Stimulated activated CD4-positive, alpha-beta T cell treated with anti-CD3 and anti-CD28 coated beads, Interleukin-15, amount 100 ng/mL, for 48 hours (primary cell): ENCODE measurements at places on chromosomes 11 and 22.

DNA sequence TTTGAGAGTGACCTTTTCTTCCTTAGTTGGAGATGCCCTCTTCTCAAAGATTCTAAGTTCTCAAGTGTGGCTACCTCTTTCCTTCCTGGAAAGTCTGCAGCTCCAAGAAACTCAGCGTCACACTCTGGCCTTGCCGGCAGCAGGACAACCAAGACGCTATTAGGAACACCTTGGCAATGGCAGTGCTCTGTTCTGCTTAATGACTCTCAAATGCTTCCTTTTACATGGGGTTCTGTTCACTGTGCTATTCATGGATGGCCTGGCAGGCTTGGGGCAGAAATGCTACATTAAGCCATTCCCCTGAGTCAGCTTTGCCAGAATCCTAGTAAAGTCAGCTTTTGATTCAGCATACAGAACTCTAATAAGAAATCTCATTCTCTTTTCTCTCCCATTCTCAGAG is 25.9 kb downstream of the LARGE2 start:
- DNase-seq, result no peak

DNA sequence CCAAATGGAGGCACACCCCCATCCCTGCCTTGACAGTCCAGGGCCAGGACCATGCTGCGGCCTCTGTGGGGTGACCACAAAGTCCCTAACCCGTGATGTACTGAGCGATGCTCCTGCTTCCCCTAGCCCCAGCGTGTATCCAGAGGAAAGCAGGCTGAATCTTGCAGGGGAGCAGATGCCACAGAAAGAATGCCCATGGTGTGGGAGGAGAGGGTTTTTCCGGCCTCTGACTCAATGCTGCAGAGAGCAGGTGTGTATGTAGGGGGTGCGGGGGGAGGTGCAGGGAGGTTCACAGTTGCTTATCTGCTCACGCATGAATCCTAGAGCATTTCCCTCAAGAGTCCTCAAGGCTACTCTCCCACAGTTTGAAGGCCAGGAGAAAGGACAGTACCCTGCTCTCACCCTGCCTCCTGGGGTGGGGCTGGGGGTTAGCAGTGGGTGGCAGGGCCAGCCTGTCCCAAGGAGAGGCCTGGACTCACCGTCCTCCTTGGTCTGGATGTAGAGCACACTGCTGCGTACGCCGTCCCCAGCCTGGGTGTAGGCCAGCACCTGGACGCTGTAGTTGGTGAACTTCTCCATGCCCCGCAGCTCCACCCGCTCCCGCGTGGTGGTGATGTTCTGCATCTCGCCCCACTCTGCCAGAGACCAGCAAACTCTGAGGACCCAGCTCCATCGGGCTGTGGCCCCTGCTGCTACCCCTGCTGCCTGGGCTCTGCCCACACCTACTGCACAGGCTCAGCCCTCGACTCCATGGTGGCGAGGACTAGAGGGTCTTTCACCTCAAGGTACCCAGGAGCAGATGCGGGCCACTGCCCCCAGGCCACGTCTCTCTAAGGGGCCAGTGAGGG is 130.8 kb downstream of the CEP164 start:
- no peak for DNase-seq

DNA sequence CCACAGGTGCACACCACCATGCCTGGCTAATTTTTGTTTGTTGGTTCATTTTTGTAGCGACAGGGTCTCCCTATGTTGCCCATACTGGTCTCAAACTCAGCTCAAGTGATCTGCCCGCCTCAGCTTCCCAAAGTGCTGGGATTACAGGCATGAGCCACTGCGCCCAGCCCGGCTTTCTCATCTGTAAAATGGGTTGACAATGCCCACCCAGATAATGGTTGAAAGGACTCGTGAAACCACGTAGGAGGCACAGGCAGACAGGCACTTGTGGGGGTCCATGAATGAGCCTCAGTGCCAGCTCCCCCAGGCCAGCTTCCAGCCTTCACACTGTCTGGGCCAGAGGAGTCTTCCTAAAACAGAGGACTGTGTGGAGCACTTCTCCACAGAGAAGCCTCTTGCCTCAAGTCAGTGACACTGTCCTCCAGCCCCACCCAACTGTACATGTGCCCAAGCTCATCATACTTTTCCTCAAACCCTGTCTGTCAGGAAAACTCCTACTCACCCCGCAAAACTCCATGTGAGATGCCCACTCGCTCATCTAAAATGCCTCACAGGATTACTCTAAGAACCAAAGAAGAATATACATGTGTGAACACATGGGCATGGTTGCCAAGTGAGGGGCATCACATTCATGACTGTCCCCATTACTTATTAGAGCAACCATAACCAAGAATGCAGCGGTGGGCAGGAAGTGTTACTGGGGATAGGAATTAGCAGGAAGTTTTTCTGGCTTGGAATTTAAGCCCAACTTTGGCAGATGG is 32.1 kb upstream of the WNT7B start:
- no peak for DNase-seq

GRCh38 chr22:30425616-30426387 is at the start of gene MTFP1:
Gene MTFP1 (plus strand): TSS chr22:30425768. CDS start chr22:30425880, 112 bp downstream.
- DNase-seq, result no peak

DNA sequence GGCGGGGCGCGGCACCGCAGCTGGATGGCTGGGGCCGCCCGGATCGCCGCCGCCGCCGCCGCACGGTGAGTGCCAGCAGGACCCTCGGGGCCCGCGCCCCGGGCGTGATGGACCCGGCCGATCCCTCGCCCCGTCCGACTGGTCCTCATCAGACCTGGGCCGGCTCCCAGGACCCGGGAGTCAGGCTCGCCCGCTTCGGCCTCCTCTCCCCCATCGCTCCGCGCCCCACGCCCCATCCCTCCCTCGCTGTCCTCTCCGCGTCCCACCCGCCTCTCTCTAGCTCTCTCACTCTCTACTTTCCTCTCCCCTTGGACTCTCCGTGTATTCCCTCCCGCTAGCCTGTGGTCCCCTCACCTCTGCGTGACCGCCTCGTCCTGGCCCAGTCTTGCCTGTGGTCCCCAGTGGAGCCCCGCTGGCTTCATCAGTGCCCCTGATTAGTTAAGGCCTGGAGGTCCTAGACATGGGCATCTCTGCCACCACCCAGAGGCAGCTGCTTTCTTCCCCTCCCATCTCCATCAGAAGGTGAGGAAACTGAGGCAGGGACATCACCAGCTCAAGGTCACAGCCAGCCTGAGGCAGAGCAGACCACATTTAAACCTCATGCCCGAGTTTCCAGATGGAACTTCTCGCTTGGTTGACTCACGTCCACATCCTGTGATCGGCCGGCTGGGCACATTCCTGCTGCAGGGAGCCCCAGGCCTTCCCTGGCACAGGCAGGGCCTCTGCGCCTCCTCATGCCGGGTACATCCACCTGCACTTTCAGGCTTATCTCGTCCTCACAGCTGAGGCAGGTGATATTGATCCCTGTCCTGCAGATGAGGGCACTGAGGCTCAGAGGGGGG is 429 bp downstream of the SLC39A13 start:
- no peak for DNase-seq

GRCh38 chr11:57283231-57283990 is 41.3 kb downstream of the TNKS1BP1 start:
- DNase-seq, result no peak

DNA sequence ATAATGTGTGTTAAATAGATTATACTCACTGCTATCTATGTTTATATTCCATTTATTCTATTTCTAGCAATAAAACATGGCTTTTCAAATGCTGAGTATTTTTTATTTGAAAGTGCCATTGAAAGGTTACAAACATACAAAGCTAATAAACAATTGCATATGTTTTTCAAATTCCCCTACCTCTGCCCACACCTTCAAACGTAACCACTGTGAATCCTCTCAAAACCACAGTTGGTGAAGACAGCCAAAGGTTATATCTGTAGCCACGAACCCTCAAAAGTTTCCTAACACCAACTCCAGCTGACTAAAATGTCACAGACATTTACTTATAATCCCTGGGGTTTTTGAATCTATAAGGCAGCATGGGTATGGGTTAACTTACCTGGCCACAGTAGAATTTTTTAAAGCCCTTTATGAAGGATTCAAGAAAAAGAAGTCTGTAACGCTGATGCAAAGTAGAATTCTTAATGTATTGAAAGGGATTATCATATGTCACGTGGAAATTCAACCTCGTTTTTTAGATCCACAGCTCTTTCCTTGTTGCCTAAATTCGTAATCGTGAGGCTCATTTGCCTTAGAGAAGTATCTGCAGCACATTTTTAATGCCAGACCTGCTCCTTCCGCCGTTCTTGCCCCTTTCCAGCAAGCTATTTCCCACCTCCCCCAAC is 122.5 kb upstream of the ZC3H12C start:
- no peak for DNase-seq

DNA sequence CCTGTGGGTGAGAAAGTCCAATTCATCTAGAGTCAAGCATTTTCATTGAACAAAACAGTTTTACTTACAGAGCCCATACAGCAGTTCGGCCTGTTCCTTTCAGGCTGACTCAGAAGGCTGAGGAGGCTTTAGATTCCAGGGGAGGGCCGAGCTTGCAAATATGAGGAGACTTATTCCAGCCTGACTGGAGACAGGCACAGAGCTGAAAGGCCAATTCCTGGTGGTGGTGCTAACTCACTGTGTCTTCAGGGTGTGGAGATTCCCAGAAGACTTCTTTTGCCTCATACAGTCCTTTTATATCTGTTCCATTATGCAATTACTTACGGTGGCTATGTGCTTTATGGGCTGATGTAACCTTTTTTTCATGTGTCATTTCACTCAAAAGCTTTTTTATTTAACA is at the start of gene OR51E2:
Gene OR51E2, minus strand, starts transcription at position 269 of the 400 bp plus-strand sequence. CDS start 15,142 bp downstream, outside the sequence.
- DNase-seq, result no peak

GRCh38 chr11:18853086-18853720 is 61.6 kb upstream of the PTPN5 start:
- DNase-seq, result no peak

DNA sequence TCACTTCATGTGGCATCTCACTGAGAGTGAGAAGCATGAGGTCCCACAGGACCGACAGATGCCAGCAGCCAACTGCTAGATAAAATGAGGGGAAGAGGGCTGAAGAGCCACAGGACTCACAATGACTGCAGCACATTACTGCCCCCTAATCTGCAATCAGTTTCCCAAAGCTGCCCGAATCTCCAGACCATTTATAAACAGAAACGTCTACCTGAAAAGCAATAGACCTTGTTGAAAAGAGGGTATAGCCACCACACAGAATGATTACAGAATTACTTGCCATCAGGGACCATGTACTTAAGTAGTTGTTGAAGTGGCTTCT is 12.4 kb upstream of the TEF start:
- no peak for DNase-seq

DNA sequence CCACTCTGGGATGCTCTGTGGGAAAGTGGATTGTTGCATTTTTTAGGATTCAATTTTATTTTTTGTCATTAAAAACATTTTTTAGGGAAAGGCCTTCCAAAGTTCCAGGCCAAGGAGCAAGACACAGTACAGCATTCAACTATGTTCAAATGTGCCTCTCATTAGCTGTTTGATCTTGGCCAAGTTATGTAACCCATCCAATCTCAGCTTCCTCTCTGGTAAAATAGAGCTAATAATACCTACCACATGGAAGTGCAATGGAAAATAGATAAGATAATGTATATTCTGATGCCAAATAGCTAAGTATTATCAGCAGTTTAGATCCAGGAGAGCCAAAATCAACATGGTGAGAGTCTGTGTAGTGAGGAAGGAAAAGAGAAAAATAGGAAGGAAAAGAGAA is 220.3 kb upstream of the SESN3 start:
- DNase-seq, result no peak

- DNase-seq, result no peak
Measured at GRCh38 chr11:60124802-60125432, 36.5 kb downstream of the MS4A2 start.

GRCh38 chr22:27494785-27495184 is 306.8 kb downstream of the MN1 start:
- no peak for DNase-seq

GRCh38 chr11:110093407-110094297 is 460 bp downstream of the ZC3H12C start:
- DNase-seq, result no peak

DNA sequence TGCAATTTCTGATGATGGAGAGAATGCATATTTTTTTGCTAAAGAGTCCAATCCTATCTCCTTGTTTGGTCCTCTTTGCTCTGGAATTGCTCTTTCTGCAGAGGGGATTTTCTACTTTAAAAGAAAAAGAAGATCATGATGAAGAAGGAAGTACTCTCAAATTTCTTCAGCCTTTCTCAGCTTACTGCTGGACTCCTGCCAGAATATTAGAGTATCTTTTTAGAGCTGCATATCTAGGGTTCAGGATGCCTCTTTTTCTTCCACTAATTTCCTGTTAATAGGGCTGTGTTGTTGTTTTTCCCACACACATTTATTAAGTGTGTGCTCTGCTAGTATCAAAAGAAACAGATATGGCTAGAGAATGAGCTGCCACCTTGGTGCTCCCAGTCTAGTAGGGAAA is 18.2 kb downstream of the UBASH3B start:
- no peak for DNase-seq

DNA sequence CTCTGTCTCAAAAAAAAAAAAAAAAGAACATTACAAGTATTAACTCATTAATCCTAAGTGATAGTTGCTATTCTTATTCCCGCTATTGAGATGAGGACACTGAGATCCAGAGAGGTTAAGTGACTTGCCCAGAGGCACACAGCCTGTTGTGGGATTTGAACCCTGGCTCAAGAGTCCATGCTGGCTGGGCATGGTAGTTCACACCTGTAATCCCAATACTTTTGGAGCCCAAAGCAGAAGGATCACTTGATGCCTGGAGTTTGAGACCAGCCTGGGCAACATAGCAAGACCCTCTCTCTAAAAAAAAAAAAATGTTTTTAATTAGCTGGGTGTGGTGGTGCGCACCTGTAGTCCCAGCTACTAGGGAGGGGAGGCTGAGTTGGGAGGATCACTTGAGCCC is 4.1 kb downstream of the GCAT start:
- DNase-seq, result no peak

DNA sequence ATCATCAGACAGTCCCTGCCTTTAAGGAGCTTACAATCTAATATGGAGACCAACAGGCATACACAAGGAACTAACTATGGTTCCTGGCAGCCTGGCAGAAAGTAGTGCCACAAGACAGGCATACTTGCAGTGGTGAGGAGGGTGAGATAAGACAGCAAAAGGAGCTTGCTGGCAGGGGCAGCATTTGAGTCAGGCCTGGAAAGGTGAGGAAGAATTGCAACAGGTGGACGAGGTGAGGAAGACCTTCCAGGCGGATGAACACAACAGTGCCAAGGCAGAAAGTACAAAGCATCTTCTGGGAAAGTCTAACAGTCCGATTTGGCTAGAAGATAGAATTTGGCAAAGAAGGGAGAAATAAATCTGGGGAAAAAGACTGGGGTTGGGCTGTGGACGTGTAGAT is 4.3 kb downstream of the DNAL4 start:
- no peak for DNase-seq
